GM23338 (cell line): ENCODE measurements at places on chromosomes 12 and 14. TPM values are rescaled to one million over a fixed set of nuclear protein-coding genes. Genes with fewer than 3 reads are reported as not detected.

The IL31 gene
- total RNA-seq, result not detected in 2 replicates

The ANG gene
- total RNA-seq, result 2.3 and 5.1 TPM in 2 replicates

The GLI1 gene
- 16.1 and 18.1 TPM in 2 replicates for total RNA-seq

The STAB2 gene
- 0.14 TPM in 1 of 2 replicates, not detected in the other for total RNA-seq

The GUCY2C gene
- total RNA-seq, result 1.9 and 3.1 TPM in 2 replicates

The RTRAF gene
- 150 and 184 TPM in 2 replicates for total RNA-seq

The LIN7A gene
- total RNA-seq, result 6.2 and 6.5 TPM in 2 replicates

The GPR132 gene
- 0.14 TPM in 1 of 2 replicates, not detected in the other for total RNA-seq

The RAPGEF3 gene
- total RNA-seq, result 10.4 and 11.8 TPM in 2 replicates

The FAM90A1 gene
- total RNA-seq, result 0.14 TPM in 1 of 2 replicates, not detected in the other

The PIGH gene
- 6.1 and 8.7 TPM in 2 replicates for total RNA-seq

The KRT78 gene
- total RNA-seq, result not detected in 2 replicates

The CLEC12A gene
- not detected in 2 replicates for total RNA-seq
